PC-9 (cell line): ENCODE measurements at places on chromosomes 12 and 14. TPM values are rescaled to one million over a fixed set of nuclear protein-coding genes. Genes with fewer than 3 reads are reported as not detected.

Gene CLEC6A
- not detected in 2 replicates for total RNA-seq

Gene KITLG
- total RNA-seq, result 15.8 and 17.4 TPM in 2 replicates

Gene ACVRL1
- total RNA-seq, result not detected in 2 replicates

Gene CEBPE
- total RNA-seq, result not detected in 2 replicates

Gene SPX
- total RNA-seq, result 0.39 TPM in 1 of 2 replicates, not detected in the other

Gene ANKRD33
- total RNA-seq, result not detected in 2 replicates

Gene PYGL
- 75.6 and 84.2 TPM in 2 replicates for total RNA-seq

Gene B4GALNT3
- total RNA-seq, result 7.1 and 8.0 TPM in 2 replicates

Gene TAS2R9
- not detected in 2 replicates for total RNA-seq

Gene SOAT2
- 0.70 and 0.79 TPM in 2 replicates for total RNA-seq

Gene KRAS
- total RNA-seq, result 34.0 and 40.0 TPM in 2 replicates

Gene PPP2R5C
- total RNA-seq, result 301 and 401 TPM in 2 replicates

Gene RASAL1
- 14.9 and 23.6 TPM in 2 replicates for total RNA-seq

Gene PLEKHA5
- total RNA-seq, result 51.3 and 54.1 TPM in 2 replicates

Gene B4GALNT1
- total RNA-seq, result 15.0 and 17.9 TPM in 2 replicates

Gene POLE2
- 10.2 and 11.5 TPM in 2 replicates for total RNA-seq

Gene LALBA
- total RNA-seq, result not detected in 2 replicates
